ENCODE measurements at places on chromosomes 11 and 22.

DNA sequence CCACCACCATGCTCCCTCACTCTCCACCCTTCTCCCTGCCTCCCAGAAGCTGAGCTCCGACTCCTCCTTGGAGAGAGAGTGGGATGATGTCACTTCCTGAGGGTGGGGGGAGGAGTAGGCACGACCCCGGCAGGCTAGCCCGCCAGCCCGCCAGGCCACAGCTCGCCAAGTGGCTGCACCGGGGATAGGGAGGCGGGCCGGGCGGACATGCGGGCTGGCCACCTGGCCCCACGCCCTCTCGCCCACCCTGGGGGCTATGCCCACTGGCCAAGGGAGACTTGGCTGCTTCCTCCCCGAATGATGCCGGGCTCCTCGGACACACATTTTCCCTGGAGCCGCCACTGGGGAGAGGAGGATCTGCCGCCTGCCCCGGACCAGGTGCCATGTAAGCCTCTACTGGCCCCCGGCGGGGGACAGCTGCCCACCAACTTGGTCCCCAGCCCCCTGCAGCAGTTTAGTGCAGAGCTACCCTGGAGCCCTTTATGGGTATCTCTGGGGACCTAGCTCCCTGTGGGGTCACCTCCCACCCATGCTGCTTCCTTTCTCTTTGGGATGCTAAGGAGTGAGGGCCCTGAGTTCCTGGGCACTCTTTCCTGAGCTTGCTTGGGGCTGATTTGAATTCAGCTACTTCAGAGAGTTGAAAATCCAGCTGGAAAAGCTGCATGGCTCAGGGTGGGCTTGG, 33.7 kb upstream of the MYRF start:
- no peak for DNase-seq

DNA sequence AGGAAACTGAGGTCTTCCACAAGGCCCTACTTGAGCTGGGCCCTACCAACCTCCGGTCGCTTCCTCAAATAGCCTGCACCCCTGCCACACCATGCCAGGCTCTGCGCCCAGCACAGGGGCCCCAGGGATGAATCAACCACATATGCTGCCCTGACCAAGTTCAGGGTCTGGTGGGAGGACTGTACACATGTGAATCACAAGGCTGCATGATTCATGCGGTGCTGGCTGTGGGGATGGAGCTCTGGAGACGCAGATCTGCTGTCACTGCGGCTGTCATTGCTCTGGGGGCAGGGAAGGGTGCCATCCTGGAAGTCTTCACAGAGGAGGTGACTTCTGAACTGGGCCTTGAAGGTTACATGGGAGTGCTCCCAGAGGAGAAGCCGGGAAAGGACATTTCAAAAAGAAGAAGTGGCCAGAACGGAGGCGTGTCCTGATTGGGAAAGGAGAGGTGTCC, 21.5 kb downstream of the CYTH4 start:
- peak; percentile 43 for DNase-seq

- DNase-seq: peak; percentile 19
Measured at GRCh38 chr22:18156878-18157713, 7.1 kb downstream of the USP18 start.

DNA sequence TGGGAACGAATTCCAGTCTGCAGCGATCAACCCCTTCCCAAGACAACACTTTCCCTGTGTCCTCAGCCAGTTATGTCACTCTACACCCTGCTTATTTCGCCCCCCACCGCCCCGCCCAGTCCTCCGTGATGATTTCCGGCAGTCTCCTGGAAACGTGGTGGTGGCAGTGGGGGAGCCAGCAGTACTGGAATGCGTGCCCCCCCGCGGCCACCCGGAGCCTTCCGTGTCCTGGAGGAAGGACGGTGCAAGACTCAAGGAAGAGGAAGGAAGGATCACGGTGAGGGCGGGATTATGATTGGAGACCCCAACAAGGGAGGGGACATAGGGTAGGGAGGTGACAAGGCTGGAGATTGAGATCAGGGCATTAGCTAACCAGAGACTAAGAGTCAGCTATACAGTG, 4.1 kb downstream of the ROBO3 start:
- no peak for DNase-seq

GRCh38 chr11:25838918-25839625, 492.9 kb upstream of the ANO3 start:
- DNase-seq: no peak

Data from activated naive CD8-positive, alpha-beta T cell treated with anti-CD3 and anti-CD28 coated beads, Interleukin-2, amount 50 U/mL, for 16 hours (primary cell).